ENCODE measurements at places on chromosomes 2 and 18.

- DNase-seq: peak; percentile 57
These were observed 216.0 kb downstream of the TGIF1 start for GRCh38 chr18:3665780-3666525.

DNA sequence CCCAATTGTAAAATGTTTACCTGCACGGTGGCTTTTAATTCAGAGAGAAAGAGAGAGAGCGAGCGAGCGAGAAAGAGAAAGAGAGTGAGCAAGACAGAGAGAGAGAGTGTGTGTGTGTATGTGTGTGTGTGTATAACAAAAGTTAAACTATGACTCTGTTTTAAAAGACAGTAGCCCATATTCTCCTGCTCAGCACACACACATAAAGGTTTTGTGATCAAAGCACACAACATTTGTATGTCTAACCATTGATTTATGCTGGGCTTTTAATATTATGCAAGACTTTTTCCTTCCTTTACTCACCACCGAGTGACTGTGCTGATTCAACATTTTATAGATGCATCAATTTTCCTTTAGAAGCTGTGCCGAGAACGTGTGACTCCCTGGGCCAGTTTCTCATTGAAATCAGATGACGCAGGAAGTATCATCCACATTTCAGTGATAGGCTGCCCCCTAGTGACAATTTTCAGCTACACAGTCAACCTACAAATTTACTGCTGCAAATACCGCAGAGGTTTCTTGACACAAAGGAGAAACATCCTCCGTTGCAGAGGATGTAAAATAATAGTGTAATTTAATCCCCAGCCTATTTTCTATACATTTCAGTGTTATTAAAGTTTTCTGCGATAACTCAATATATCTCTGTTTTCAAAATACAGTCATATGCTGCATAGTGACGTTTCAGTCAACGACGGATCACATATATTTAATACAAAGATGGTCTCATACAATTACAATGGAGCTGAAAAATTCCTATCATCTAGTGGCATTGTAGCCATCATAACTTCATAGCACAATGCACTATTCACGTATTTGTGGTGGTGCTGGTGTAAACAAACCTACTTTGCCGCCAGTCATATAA, 165.9 kb upstream of the TANK start:
- peak; percentile 69 for DNase-seq

DNA sequence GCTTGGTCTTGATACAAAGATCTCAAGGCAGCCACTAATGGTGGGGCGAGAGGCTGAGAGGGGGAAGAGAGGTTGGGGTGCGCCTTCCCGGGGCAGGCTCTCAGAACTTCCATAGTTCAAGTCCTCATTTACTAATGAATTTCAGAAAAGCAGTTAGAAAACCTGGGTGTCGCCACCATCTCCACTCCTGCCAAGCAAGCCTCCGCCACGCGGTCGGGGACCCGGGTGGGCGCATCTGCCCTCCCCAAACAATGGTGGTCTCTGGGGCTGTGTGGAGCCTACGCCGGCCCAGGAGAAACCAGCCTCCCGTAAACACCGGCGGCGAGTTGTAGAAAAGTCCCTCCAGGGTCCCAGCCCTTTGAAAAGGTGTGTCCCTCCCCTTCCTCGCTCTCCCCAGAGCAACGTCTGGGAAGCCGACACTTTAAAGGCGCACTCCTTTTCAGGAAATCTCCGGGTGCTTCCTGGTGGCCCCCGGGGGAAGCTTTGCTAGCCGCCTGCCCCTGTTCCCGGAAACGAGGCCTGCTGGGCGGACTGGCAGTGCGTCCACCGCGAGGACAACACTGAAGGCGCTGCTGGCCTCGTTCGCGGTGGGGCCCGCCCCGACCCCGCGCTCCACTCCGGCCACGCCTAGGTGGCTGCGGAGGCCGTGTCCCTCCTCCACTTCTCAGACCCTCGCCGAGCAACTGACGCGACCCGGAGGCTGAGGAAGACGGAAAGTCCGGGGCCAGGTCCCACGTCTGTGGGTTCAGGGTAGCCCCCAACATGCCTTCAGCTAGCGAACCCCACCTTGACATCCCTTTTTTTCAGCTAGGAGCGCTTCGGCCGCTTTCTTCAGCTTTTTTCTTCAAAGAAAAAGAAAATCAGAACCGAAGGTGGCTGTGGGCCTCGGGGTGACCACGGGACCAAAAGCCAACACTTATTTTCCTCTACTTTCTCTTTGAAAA, 16.8 kb downstream of the EVX2 start:
- DNase-seq: no peak

DNA sequence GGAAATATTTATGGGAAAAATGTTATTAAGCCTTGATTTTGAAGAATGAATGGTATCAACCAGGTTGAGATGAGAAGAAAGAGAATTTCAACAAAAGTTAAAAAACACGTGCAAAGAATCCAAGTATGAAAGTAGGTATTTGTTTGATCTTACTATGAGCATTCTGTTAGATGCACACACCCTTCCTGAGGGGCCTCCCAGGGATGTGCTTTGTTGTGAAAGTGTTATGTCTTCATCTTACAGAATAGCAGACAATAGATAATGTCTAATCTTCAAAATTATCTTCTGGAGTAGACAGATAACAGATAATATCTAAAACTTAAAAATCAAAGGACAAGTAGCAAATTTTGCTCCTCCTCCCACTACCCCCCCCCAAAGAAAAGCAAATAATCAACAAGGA, 155.2 kb upstream of the COL3A1 start:
- no peak for DNase-seq

GRCh38 chr2:173705656-173706055, 259.5 kb downstream of the SP3 start:
- no peak for DNase-seq

DNA sequence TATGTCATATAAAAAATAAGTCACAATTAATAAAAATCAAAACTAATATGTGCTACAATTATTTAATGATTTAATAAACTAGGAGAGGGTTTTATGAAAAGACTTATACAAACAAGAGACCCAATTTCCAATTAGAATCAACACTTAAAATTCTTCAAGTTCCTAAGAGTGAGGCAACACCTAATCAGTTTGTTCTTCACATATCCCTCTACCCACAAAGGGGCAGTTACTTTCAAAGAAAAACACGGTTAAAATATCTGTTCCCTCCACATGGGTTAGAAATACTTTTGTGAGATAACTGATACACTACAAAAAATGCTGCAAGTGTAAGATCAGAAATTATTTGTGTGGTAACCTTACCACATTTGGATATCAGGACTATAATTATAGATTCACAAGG, 357.0 kb downstream of the ERBB4 start:
- no peak for DNase-seq

DNA sequence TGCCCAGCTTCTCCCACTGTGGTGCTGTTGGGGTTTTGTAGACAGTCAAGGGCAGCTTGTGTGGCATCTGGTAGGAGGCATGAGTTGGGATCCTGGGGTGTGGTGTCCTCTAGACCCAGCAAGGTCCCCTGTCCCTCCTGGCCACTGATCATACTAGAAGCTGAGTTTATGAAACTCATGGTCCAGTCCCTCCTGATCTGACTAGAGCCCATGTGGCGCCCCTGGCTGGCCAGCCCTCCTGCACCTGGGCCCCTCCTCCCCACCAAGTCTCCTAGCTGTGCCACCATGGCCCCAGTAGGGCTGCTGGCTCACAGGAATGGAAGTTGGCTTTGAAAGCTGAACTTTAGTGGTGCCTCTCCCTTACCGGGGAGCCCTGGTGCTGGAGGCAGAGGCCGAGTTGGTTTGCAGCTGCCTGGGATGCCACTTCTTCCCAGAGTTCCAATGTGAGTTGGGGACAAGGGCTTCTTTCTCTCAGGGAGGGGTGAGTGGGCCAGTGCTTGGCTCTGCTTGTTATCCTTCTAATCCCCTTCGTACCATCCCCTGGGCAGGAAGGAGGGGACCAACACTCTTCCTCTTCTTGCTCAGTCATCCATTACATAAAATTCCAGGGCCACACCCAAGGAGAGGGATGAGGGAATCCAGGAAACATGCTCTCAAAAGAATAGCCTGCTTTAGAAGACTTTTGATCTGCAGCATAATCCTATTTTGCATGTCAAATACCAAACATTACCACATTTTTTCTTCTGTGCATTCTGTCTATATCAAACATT, 37.5 kb upstream of the HAAO start:
- no peak for DNase-seq

- no peak for DNase-seq
These were observed 92.7 kb upstream of the WDSUB1 start for GRCh38 chr2:159379181-159379580.

- no peak for DNase-seq
These were observed 96.3 kb upstream of the ASB18 start for GRCh38 chr2:236360496-236360895.

GRCh38 chr2:175734686-175735085, 267.4 kb downstream of the LNPK start:
- no peak for DNase-seq

DNA sequence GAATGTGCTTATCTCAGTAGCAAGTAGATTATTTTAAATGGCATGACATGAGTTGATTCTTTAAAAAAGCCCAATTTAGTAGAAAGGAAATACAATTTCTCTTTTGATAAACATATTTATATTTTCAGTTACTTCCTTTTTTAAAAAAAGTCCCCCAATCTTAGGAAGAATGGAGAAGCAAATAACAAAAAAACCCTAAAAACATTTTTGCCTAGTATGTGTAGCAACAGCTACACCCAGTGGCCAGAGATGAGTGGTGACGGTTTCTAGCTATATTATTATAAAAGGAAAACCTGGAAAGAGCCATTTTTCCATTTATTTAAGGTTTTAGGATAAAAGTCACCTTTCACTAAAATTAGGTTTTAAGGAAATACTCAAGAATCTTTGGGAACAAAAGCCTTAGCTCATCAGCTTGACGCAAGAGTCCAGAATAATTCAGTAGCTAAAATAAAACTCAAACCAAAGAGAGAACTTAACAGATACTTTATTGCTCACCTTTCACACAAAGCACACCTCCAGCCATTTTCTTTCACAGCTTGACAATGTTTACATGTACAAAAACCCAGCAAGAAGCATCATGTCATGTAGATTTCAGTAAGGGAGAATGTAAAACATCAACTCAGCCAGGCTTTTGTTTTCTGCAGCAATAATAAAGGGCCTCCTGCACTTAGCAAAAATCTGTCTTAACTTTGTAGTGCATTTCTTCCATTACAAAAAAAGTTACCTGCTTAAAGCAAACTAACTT, 15.7 kb downstream of the FAM98A start:
- DNase-seq: no peak

DNA sequence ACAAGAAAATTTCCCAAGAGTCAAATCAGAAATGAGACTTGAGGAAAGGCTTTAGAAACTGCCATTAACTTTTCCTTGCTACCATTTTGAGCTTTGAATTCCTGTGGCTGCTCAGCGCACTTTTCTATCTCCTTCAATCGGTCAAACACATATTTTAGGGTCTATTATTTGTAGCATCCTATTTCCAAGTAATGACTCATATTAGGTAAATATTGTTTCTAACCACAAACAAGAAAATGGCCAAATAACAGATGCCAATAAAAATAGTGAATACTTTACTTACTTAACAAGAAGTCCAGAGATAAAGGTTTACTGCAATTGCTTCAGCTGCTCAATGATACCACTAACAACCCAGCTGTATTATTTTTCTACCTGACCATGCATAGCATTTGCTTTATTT, 29.7 kb upstream of the CCDC178 start:
- no peak for DNase-seq

DNA sequence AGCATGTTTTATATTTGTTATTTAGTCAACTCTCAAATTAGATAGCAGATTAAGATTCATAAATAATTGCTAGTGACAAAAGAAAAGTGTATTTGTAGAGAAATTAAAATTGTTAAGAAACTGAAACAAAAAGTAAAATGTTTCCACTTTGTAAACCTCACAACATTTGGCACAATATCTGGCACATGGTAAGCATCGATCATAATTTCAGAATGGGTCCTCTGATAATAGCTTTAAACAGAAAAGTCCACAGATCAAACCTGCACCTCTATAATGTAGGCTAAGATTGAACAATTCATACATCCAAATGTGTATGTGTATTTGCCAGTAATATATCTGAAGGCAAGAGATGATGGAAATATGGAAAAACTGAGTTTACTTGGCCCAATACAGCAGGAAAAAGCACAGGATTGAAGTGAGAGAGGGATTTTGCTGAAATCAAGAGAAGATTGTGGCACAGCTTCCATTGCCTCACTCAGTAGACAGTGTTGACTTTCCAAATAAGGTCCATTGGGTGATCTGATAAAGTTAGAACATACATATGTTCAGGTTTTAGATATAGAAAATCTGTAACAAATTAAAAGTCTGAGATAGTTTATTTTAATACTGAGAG, 39.4 kb downstream of the COBLL1 start:
- no peak for DNase-seq

GRCh38 chr2:200243441-200243840, 63.1 kb upstream of the SPATS2L start:
- DNase-seq: no peak

GRCh38 chr2:47560107-47560819, 157.3 kb downstream of the MSH2 start:
- DNase-seq: no peak

DNA sequence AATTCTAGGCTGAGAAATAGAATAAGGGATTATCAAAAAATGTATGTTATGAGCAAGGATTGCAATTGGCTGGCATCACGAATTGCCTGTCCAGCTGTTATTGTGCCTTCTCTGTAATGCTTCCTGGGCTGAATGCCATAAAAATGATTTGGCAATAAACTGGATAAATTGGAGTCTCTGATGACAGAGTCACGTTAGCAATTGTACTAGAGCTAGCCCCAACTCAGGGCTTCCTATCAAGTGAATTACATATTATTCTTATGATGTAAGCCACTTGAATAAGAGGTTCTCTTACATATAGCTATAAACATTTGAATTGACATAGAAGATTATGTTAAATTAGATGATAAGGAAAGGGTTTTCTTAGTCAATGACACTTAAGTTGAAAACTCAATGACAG, 607.5 kb upstream of the REG3G start:
- DNase-seq: no peak

- no peak for DNase-seq
These were observed 122.8 kb downstream of the TMEM18 start for GRCh38 chr2:554444-554843.

GRCh38 chr2:17058772-17059402, 393.3 kb upstream of the CYRIA start:
- DNase-seq: no peak

DNA sequence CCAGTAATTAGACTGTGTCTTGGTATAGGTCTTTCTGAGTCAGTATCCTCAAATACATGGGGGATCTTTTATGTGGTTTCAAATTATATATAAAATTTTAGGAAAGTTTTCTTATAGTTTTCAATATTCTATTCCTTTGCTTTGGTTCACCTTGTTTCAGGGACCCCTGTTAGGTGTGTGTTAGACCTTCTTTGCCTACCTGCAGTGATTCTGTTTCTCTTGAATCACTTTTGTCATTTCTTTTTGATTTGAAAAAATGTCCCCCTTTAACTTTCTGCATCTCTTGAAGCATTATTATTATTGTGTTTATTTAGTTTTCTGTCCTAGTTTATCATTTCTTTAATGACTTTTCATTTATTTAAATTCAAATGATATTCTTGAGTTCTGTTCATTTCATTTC, 98.7 kb downstream of the FHOD3 start:
- no peak for DNase-seq

DNA sequence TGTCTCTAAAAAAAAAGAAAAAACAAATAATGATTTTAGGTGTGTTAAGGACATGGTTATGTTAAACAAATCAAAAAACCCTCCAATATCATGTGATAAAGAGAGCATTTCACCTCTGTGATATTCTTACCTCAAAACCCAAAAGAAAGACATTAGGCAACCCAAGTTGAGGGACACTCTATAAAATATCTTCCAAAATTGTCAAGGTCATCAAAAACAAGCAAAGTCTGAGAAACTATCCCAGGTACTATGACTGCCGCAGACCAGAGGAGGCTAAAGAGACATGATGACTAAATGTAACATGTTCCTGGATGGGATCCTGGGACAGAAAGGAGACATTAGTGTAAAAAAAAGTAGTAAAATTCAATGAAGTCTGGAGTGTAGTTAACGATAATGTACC, 4.5 kb downstream of the SFXN5 start:
- no peak for DNase-seq
